ENCODE measurements at places on chromosomes 4 and X.

GRCh38 chrX:10050481-10050880 is 83.3 kb downstream of the CLDN34 start:
- no peak for DNase-seq

DNA sequence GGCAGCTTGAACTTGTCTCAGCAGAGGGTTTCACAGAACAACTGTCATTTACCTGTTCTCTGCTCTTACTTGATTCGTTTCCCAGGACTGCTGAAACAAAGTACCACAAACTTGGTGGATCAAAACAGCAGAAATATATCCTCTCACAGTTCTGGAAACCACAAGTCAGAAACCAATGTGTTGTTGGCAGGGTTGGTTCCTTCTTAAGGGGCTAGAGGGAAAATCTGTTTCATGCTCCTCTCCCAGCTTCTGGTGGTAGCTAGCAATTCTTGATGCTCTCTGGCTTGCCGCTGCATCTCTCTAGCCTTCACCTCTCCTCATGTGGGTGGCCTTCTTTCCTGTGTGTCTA is 4.7 kb downstream of the TLR8 start:
- DNase-seq: no peak

- no peak for DNase-seq
These were observed 309.4 kb upstream of the NOCT start for GRCh38 chr4:138706201-138706600.

- no peak for DNase-seq
These were observed 35.3 kb downstream of the ARFIP1 start for GRCh38 chr4:152815078-152815477.

GRCh38 chr4:81492606-81493230 is 21.0 kb upstream of the RASGEF1B start:
- DNase-seq: no peak

GRCh38 chr4:87973283-87974169 is 2.0 kb upstream of the SPP1 start:
- peak; percentile 80 for DNase-seq

DNA sequence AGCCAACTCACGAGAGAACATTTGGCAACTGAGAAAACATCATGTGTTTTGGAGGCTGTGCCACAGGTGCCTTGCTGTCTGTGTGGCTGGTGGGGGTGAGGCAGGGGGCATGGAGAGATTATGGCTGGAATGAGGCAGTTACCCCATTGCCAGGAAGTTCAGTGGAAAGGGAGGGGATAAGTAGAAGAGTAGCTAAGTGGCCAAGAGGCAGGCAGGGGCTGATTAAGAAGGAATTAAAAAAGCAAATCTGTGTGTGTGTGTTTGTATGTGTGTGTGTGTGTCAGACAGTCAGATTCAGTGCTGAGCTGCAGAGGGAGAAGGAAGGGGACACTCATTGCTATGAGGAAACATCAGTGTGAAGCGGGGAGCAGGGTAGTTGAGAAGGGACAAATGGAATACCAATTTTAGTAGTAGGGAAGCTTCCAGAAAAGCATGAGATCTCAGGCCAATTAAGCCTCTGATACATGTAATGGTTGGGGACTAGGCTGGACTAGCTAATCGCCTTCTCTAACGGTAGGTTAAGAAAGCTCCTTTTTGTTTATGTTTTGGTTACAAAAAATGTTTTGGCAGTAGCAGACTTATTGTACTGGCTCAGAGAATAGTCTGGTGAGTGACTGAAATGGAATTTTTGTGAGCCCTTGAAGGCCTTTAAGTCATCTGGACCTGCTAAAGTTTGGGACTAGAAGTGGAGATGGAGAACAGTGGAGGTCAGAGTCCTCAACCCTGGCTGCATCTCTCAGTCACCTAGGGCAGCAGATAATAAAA is 18.5 kb downstream of the TMEM164 start:
- DNase-seq: no peak

- DNase-seq: no peak
These were observed 14.2 kb downstream of the RGS12 start for GRCh38 chr4:3307060-3307459.

- DNase-seq: no peak
These were observed 179.6 kb downstream of the SHROOM3 start for GRCh38 chr4:76614589-76614988.

DNA sequence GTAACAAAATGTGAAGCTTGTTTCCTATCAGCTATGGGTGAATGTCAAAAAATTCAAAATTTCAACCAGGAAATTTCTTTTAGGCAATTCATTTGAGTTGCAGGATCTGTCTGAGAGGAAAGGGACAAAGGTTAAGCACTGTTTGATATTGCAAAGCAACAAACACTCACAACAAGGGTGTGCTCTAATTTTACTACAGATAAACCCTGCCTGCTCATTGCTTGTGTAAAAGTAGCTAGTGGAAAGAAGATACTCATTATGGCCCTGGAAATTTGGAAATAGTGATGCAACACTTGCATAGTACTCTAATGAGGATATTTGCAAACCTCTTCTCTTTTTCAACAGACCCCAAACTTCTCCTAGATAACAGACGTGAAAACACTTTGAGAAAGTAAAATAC is 27.1 kb downstream of the FAM47E start:
- DNase-seq: no peak

- no peak for DNase-seq
These were observed 455.4 kb downstream of the IL15 start for GRCh38 chr4:142091691-142092182.

- DNase-seq: no peak
These were observed 26.5 kb downstream of the CD40LG start for GRCh38 chrX:136674270-136674985.

DNA sequence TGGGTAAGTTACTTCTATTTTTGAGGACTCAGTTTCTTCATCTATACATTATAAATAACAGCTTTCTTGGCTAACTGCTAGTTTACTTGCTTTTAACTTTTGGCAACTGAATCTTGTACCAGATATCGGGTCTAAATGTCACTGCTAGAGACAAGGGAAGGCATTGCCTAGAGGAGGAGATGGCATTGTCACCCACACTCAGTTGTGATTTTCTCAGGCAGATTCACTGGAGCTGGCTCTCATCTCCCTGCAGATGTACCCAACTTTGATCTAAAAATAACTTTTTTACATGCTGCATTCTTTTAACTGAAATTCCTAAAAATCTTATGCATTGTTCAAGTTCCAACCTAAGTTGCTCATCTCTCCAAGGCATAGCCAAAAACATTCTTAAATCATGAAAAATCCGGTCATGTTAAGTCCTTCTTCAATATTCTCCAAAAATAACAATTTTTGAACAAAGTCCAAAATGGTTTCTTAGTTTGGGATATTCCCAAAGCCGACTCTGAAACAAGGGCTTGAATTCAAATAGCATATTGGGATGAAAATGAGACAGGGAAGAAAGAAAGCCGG is 469.0 kb upstream of the BOD1L1 start:
- no peak for DNase-seq

DNA sequence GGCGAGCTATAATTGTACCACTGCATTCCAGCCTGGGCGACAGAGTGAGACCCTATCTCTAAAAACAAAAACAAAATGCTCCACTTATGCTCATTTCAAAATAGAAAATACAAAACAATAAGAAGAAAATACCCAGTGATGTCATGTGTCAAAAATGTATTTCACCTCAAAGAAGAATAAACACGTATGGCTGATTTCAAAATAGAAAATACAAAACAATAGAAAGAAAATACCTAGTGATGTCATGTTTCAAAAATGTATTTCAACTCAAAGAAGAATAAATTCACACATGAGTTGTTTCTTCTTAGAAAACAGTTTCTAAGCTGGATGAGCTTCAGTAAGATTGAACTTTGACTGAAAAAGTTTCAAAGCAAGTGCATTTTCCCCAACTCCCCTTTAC is 20.3 kb upstream of the PDCL2 start:
- no peak for DNase-seq

DNA sequence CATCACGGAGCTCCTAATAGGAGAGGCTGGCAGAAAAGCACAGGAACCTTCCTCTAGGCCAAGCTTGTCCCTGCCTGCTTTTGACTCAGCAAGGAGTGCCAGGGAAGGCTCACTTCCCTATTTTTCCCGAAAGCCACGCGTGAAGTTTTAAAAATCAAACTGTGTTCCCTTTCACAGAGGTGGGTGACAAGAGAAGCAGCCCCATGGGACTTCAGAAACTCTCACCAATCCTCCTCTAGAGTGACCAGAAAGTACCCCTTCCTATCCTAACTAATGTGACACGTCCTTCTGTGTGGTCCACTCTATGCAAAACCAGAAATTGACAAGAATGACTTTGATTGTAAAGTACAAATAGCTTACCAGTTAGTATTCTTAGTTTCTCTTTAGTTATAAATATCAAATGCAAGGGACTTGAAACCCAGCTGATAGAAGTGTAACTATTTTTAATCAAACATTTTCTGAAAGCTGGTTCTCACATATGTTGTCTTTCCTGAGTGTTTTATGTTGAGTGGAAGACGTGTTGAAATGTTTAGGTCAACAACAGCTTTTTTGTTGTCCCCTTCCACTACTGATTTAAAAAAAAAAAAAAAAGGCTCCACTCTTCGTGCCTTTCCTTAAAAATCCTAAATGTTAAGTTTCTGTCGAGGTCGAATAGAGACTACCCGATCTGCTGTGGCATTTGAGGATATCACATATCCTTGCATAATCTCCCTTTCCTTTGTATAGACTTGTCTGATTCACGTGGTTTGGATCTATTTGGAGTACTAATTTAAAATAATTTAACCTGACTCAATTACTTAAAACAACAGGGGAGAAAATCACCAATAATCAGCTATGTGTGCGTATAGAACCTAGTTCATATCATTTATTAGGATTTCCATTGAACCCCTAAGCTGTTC is 42.1 kb downstream of the NFKB1 start:
- no peak for DNase-seq

DNA sequence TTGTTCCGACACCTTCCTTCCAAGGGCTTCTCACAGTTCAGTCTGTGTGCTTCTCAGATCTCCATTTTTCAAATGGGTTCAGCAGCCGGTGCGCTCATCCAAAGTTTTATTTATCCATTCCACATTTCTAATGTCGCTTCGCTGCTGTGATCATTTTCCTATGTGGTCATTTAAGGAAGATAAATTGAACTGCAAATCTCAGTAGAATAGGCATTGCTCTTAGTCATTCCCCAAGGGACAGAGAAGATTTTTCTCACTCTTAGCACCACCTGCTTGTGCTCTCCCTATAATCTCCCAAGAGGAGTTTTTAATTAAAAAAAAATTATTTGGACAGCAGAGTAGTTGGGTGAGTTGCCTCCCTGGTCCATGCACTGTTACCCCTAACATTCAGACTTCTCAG is 278.9 kb upstream of the GATB start:
- no peak for DNase-seq

- no peak for DNase-seq
These were observed 36.0 kb downstream of the P2RY8 start for GRCh38 chrX:1500701-1501624.

GRCh38 chr4:38503689-38504395 is 160.2 kb upstream of the KLF3 start:
- no peak for DNase-seq

- peak; percentile 53 for DNase-seq
These were observed 28.4 kb downstream of the GUCY1B1 start for GRCh38 chr4:155787113-155787710.

Measured in COR-L47 (cell line).